GDM1 (cell line): ENCODE measurements at places on chromosomes 4 and X.

DNA sequence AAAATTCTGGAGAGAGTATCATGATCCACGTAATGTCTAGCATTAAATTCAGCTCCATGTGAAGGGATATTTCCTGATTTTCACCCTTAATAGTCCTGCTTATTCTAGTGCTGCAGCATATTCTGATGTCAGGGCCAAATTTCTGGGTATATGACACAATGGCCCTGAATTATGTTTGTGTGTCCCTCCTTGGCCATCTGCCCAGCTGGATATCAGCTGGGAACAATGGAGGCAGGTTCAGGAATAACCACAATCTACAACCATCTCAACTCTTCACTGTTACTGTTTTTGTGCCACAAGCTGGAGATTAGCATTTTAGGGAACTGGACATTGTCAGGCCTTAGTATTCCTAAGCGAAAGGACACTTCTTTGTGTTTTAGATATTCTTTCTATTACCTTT, 3.5 kb downstream of the GLRB start:
- DNase-seq: no peak

DNA sequence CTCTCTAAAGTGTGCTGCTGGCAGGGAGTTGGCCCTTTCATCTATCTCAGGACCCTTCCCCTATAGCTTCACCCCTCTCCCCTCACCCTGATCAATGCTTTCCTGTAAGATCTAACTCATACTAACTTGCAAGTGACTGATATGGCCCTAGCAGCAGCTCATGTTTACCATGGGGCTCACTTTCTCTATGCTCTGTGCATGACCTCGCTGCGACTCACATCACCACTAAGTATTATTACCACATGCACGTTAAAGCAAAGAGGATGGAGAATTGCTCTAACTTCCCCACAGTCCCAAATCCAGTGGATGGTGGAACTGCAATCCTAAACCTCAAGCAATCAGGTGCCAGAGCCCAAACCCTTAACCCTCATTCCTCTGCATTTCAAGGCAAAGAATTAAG, 626.6 kb downstream of the MID1IP1 start:
- DNase-seq: no peak

- DNase-seq: no peak
These were observed 81.2 kb downstream of the APOOL start for GRCh38 chrX:85084770-85085393.

DNA sequence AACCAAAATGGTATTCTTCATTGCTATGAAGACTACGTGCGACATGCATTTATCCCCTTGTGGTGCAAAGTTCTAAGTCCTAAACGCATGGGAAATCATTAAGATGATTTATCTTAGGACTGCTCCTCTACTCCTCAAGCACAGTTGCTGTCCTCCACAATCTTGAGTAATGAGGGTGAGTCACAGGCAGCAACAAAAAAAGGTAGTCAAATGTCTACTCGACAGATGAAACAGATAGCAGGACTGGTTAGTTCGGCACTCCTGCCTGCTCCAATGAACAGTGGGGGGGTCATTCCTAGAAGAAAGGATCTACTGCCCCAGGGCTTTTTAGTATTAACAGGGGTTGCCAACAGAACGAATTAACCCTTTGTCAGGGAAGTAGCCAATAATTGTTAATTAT, 233.7 kb upstream of the FGF13 start:
- DNase-seq: no peak

DNA sequence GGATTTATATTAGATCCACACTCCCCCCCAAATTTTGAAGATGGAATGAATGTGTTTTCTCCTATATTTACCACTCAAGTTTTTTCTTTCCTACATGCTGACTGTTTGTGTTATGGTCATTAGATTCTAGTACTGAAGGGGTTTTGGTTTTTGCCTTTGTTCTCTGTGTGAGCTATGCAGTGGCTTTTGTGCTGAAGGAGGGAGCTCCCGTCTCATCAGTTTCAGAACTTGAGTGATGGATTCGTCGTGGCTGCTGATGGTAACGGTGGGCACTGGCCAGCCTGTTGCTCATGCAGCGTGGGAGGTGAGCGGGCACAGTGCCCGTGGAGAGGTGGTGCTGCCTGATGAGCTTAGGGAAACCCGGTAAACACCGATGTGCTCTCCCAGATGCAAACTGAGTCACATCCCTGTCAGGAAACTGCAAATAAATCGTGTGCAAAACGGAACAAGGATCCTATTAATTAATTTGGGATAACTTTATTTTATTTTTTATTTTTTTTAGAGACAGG, 101.5 kb downstream of the SORBS2 start:
- DNase-seq: no peak

GRCh38 chr4:172688534-172688933, 480.1 kb upstream of the GALNT7 start:
- DNase-seq: no peak
